A549 treated with CORT108297 at 1 μM for 4 hours (cell line): ENCODE measurements at places on chromosomes 6 and 20. TPM values are rescaled to one million over a fixed set of nuclear protein-coding genes. Genes with fewer than 3 reads are reported as not detected.

CLVS2 gene
- total RNA-seq: 0.08 to 0.16 TPM (median 0.14 TPM) in 5 replicates

RBPJL gene
- total RNA-seq: not detected in 5 replicates

PDE7B gene
- total RNA-seq: 0.89 to 1.5 TPM (median 1.3 TPM) in 5 replicates

FAM209B gene
- 0.14 to 0.60 TPM (median 0.54 TPM) in 5 replicates for total RNA-seq

GRIK2 gene
- total RNA-seq: 0.30 to 0.48 TPM (median 0.35 TPM) in 5 replicates

HLA-E gene
- total RNA-seq: 60.3 to 71.4 TPM (median 61.8 TPM) in 5 replicates

IMPG1 gene
- total RNA-seq: not detected in 5 replicates

FRS3 gene
- 1.9 to 3.3 TPM (median 2.8 TPM) in 5 replicates for total RNA-seq

CDH26 gene
- 0.07 to 0.14 TPM (median 0.11 TPM) in 3 of 5 replicates, not detected in the others for total RNA-seq
